Smooth muscle cell of the brain vasculature (primary cell): ENCODE measurements at places on chromosomes 12 and 14.
A peak's percentile ranks its signal among the peaks of the same experiment; 100 is the strongest.

- DNase-seq, result peak; percentile 4
These were observed 69.9 kb upstream of the CNTN1 start for GRCh38 chr12:40622246-40622838.

DNA sequence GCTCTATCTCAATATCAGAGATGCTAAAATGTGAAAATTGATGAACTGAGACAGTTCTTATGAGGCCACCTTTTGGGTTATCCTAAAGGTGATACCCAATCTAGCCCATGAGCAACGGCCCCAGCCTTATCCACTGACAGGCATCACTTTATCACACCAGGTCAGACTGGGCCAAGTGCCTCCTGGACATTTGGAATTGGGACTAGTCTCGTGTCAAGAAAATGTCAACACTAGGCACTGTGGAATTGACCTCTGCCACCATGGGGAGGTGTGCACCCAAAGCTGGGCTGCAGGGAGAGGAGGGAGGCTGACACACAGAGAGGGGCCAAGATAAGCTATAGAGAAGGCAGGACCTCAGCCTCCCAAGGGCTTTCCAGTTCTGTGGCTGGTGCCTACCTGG lies 78.5 kb upstream of the ZFP36L1 start:
- DNase-seq, result no peak

DNA sequence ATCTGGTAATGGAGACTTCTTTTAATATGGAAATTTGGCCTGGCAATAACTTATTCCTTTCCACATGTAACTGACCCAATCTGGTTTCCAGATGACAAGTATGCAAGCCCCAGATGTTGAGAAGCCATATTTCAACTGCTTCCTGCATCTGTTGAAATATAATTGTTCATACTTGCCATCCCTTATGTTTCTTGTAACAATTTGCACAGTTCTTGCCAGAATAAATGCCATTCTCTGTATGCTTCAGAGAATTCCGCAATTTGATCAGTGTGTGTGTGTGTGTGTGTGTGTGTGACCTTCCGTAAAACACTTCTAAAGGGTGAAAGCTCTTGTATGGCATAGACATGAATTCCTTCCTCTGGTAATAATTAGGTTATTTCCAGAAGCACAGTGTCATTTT lies 1.8 kb upstream of the CLEC2A start:
- no peak for DNase-seq

DNA sequence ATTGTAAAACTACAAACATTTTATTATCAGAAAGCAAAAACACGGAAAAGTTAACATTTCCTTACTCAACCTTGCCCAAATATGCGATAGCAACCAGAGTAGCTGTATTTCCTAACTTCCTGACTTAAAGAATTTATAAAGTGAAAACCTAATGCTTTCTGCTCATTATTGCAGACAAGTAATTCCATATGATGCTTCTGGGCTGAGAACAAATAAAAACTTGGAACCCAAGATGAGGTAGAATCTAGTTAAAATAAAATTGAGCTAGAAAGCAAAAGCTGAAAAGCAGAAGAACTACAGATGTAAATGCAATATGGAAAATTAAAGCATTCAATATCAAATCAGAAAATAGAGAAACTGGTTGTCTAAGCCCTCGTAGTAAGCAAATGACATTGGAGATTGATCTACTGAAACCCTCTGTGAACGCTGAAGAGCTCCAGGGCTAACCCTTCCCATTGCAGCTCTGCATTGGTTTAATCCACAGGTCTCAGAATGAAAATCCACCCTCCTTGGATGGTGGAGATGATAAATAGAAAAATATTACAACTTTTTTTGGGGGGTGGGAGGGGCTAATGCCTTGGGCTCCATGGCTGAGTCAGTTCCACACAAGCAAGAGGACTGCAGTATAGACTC lies 40.7 kb downstream of the CORO1C start:
- no peak for DNase-seq

- no peak for DNase-seq
These were observed 3.0 kb upstream of the PIANP start for GRCh38 chr12:6703631-6704030.
